ENCODE measurements at places on chromosomes 12 and 14.

DNA sequence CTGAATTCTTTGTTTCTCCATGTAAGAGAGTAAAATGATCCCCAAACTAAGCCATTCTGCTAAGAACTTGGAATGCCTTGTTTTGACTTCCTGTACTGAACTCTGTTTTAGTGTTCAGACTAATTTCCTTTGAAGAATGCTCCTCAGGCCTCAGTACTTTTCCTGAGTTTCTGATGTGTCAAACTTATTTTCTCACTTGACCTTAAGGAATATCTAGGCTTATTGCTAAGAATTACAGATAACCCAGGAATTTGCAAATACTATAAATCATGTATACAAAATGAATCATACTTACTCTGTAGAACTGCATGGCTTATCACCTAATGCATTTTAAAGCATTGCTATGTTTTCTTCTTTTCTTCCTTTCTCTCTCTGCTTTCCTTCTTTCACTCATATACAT, 93.1 kb upstream of the PKP2 start:
- no peak for DNase-seq

- no peak for DNase-seq
Observed at GRCh38 chr14:22420598-22421186, 168.3 kb downstream of the DAD1 start.

GRCh38 chr12:19066475-19067001, 63.0 kb upstream of the PLEKHA5 start:
- no peak for DNase-seq

- no peak for DNase-seq
Observed at GRCh38 chr12:46152456-46152855, 116.4 kb downstream of the SLC38A1 start.

DNA sequence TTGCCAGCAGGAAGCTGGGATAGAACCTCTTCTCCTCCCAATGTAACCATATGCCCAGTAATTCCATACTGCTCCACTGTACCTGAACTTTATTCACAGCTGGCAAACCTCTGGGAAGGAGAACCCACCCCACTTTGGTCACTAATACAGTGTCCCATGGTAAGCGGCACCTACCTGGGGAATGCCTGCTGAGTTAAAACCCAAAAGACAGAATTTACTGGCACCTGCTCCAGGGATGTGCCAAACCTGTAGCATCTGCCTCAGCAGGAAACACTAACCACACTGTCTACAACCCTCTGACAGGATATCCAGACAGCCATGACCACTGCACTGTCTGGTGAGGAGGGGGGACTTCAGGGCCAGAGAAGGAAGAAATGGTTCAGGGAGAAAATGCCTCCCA, 26.6 kb downstream of the DDX24 start:
- DNase-seq = no peak

DNA sequence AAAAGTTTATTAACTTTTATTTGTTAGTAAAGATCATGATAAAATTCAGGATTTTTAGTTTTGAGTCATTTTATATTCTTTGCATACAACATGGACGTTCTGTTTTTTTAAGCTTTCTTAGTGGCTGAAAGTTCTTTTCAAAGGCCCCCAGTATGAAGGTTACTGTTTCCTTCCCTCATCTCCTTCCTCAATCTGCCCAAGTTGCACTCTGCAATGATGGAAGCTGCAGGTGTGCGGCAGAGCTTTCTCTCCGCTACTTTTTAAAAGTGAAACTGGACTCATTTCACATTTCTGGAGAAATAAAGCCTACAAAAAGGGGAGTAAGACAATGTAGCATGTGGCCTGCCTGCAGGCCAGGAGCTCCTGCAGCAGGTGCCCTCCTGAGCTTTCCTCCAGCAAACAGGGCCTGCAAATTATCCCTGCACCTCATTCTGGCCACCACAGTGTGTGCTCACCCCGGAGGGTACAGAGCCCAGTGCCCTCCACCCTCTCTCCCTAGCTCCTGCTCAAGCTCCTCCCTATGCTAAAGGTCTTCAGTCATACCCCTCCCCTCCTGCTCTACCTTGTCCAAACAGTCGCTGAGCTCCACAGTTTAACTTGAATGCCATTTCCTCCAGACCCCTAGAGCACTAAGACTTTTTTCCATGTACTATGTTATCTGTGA, 78.9 kb downstream of the SETD3 start:
- no peak for DNase-seq

GRCh38 chr12:33588725-33589405, 149.2 kb upstream of the SYT10 start:
- no peak for DNase-seq

- DNase-seq = no peak
Observed at GRCh38 chr14:49447540-49448107, 138.6 kb downstream of the RPS29 start.

GRCh38 chr14:61319706-61320105, 1.7 kb upstream of the PRKCH start:
- no peak for DNase-seq

DNA sequence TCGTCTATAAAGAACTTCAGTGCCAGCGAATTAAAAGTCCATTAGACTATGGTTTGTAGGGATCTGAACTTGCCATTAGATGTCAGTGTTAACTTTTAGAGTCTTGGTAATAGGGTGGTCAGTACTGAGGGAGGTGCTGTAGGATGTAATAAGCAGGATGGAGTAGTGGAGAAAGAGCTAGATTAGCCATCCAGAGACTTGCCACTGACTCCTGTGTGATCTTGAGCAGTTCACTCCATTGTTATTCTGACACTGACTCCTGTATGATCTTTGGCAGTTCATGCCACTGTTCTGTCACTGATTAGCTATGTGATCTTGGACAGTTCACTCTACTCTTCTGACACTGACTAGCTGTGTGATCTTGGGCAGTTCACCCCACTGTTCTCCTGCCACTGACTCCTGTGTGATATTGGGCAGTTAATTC, 133.6 kb downstream of the TTLL5 start:
- no peak for DNase-seq

- no peak for DNase-seq
Observed at GRCh38 chr12:86710109-86710508, 453.9 kb upstream of the MGAT4C start.

DNA sequence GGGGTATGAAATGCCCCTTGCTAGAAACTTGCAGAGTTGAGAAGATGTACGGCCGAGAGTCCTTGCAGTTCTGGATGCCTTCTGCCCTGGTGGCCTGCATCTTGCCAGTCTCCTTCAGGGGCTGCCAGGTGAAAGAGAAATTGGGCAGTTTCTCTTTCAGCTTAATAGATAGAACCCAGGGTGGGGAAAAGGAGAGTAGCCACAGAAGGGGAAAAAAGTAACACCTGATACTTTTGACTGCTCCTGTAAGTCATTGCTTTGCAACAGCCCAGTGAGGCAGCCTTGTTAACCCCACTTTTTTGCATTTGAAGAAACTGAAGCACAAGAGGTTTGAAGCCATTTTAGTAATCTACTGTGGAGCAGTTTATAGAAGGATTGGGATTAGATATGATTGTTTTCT, 27.6 kb downstream of the TDP1 start:
- no peak for DNase-seq

- DNase-seq = no peak
Observed at GRCh38 chr12:24447678-24448077, 498.2 kb upstream of the SOX5 start.

- no peak for DNase-seq
Observed at GRCh38 chr14:89194376-89194775, 222.7 kb downstream of the FOXN3 start.

DNA sequence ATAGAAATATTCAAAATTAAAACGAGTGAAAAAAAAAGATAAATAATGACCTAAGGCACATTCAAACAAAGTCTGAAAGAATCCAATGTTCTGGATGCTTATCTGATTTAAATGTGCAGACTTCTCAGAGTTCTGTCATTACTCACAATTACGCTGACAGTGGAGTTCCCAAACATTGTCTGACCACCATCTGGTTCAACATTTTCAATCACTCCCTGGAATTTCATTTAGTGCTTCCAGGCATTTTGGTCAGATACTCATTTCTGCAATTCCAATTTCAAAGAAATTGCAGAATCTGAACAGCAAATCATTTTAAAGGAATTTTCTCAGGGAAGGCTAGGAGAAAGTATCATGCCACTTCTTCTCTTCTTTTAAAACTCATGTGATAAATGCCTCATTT, 398.2 kb upstream of the PDE3A start:
- DNase-seq = no peak

DNA sequence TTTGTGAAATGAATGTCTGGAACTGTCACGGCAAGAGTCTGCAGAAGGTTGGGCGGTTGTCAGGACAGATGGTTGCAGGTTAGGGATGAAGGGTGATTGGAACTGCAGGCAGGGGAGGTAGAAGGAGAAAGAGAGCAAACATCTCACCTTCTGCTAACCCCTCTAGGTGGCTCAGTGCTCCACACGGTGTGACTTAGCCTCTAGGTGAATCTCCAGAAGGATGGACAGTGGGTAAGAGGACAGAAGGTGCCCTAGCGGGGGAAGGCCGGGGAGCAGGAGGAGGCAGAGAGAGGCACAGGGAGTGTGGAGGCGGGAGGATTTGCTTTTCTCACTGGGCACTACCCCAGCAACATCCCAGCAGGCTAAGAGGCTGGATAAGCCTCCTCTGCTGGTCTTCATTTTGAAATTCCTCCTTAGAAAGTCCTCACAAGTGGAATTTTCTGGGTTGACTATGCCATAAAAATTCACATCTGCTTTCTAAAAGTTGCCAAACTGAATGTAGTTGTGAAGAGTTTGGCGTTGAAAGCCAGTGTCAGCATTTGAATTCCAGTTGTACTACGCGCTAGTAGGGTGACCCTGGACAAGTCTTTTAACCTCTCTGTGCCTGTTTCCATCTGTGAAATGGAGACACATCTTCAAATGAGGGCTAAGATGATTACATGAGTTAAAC, 10.7 kb upstream of the GPR68 start:
- DNase-seq = no peak

DNA sequence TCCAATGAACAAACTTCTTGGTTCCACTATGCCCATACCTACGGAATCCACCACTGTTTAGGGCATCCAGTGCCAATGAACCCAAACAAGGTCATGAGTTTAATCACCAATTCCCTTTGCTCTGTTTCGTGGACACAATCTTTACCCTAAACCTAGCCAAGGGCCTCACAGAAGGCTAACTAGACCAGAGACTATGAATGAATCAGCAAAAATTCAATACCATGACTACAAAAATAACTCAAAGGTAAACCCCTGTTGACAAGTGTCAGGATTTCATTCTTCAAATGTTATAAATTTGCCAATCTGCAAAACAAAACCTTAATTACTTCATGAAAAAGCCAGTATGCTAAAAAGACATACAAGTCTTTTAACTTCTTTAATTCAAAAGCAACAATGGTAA, 96.7 kb downstream of the CEP128 start:
- no peak for DNase-seq

- DNase-seq = no peak
Observed at GRCh38 chr14:28767853-28768741, 1.5 kb downstream of the FOXG1 start.

Data from NCI-H1417 treated with DMSO at 0.1 percent for 48 hours (cell line).